ENCODE measurements at places on chromosomes 13 and 19.

DNA sequence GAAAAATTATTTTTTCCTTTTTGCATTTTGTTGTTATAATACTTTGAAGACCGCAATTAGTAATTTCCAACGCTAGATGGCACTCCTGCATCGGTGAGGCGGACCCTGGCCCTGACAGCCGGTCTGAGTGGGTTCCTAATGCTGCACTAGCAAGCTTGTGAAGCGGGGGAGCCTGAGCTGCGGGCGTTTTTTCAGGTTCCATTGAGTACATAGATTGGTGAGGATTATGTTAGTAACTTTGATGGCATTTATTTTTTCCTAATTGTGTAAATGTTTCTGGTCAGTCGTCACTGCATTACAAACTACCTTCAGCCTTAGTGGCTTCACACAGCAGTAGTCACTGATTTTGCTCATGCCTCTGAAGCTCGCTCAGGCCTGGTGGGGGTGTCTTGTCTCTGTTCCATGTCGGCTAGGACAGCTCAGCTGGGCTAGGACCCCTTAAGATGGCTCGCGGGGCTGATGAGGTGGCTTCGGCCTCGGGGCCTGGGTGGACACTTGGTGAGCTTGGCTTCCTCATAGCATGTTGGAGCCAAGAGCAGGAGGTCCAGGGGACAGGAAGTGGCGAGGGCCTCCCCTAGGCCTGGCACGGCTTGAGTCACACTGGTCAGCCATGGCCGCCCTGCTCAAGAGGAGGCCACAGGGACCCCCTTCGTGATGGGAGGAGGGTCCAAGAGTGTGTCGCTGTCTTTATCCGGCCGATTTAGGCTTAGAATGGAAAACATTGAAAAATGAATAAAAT lies 25.0 kb downstream of the ERCC5 start:
- DNase-seq: peak; percentile 44

DNA sequence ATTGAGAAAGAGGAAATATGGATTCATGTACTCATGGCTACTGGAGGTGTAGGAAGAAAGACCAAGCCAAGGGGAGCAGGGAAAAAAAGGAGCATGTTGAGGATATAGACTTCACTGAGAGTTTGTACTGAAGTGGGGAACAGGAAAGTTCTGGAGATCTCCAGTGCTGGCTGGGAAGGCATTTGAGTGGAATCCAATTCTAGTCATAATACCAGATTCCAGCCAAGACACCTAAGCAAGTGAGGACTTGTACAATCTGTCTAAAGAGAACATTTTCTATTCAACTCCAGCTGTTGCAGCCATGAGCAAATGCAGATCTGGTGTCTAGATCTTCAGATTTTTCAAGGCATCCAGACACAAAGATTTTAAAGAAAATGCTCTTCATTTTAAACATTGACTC lies 412.5 kb downstream of the OXGR1 start:
- peak; percentile 5 for DNase-seq

GRCh38 chr13:74101436-74101835 lies 32.8 kb downstream of the KLF12 start:
- DNase-seq: no peak

DNA sequence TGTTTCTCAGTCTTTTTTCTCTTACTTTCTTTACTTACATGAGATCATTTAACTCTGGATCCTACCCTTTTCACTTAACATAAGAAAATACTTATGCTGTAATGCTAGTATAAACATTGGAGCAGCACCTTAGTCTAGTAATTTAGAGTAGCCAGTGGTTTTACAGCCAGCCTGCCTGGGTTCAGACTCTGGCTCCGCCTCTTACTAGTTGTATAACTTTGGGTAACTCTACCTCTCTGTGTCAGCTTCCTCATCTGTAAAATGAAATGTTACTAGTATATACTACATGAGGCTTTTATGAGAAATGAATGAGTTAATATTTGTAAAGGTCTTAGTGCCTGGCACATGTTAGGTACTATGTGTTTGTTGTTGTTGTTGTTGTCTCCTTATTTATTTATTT lies 5.6 kb downstream of the CDADC1 start:
- no peak for DNase-seq

DNA sequence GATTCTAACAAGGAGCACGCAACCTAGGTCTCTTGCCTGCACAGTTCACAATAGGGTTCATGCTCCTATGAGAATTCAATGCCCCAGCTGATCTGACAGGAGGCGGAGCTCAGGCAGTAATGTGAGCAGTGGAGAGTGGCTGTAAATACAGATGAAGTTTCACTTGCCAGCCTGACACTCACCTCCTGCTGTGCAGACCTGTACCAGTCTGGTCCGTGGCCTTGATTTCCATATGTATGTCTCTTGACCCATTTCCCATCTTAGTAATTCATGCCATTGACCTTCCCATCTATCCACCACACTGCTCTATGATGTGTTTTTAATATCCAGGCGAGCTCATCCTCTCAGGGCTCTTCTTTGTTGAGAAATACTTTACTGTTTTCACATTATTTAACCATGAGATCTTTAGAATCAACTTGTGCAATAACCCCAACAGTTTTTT lies 95.2 kb downstream of the LRCH1 start:
- DNase-seq: peak; percentile 50

DNA sequence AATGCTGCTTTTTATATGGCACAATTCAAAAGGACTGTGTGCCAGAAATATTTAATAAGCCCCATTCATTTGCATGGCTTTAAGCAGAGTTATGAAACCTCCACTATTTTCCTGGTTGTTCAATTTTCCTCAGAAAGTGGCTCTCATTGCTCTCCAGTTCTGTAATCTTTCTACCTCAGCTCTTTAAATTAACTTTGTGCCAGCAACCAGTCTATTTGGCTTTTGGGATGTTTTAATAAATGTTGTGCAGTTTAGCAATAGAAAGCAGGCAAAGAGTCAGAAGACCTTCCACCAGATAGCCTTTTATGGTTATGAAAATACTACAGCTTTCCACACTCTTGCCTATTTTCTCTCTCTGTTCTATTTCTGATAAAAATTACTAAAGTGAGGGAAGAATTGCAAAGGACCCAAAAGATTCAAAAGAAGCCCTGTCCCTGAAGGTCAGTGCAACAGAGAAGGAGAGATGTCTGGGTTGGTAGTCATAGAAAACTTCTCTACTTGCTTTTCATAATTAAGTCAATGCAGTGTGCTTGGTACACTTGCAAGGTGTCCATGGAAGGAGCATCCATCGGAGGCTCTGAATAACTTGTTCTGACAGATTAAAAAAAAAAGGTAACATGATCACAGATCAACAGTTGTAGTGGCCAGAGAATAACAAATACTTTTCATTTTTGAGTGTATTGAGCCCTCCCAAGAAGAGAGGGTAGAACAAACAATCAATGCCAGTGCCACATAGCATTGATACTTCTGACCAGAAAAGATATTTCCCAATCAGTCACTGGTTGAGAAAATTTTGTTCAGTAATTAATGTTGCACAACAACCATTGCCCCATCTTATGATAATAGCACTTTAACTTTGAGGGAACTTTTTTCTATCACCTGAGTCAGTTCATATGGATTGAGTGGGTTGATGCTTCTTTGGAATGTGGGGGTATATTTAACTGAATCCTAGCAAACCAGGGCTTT lies 48.4 kb upstream of the SPRY2 start:
- DNase-seq: no peak

All from NCI-H2171 (cell line).